ENCODE measurements at places on chromosomes 12 and 14.

- DNase-seq, result no peak
Observed at GRCh38 chr12:22396735-22397134, 62.2 kb upstream of the ST8SIA1 start.

GRCh38 chr12:57276935-57277563, 26.1 kb upstream of the STAC3 start:
- no peak for DNase-seq

DNA sequence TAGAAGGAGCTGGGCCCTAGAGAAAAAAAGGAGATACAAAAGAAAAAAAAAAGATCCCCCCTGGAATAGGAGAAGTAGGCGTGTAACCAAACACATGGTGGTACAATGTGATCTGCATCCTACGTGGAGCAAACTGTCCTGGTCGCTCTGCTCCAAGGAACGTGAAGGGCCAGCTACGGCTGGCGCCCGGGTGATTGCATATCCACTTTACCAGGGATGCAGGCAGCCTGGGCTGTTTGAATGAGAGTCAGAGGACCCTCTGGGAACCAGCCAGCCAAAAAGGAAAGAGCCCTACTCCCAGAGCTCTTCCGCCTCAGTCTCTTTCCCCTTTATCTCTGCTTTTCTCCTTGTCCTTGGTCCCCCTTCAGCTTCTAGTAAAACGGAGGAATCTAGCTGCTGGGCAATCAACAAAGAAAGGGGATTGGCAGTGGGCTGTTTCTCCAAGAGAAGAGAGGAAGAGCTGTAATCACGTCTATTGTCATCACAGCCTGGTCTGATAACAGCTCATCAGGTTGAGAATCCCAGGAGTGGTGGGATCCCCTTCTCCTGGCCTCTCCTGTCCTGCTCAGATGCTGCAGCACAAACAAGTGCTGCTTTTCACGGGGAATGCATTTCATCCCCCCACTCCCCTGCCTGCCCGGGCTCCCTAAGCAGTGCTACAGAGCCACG, 156.0 kb downstream of the ADCK1 start:
- no peak for DNase-seq

DNA sequence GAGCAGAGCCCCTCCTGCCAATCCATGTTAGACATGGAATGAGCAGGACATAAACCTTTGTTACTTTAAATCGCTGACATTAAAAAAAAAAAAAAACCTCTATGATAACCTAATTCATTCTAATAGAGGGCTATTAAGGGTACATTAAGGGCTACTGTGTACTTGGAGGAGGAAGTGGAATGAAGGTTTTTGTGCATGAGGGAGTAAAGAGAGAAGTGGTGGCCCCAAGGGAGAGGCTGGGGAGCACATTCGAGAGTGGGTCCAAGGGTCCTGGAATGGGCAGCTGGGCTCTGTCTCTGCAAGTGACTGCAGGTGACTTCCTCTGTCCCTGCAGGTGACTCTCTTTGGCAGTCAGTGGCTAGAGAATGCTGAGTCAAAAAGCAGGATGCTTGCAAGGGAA, 32.1 kb upstream of the PTGDR start:
- DNase-seq, result no peak

DNA sequence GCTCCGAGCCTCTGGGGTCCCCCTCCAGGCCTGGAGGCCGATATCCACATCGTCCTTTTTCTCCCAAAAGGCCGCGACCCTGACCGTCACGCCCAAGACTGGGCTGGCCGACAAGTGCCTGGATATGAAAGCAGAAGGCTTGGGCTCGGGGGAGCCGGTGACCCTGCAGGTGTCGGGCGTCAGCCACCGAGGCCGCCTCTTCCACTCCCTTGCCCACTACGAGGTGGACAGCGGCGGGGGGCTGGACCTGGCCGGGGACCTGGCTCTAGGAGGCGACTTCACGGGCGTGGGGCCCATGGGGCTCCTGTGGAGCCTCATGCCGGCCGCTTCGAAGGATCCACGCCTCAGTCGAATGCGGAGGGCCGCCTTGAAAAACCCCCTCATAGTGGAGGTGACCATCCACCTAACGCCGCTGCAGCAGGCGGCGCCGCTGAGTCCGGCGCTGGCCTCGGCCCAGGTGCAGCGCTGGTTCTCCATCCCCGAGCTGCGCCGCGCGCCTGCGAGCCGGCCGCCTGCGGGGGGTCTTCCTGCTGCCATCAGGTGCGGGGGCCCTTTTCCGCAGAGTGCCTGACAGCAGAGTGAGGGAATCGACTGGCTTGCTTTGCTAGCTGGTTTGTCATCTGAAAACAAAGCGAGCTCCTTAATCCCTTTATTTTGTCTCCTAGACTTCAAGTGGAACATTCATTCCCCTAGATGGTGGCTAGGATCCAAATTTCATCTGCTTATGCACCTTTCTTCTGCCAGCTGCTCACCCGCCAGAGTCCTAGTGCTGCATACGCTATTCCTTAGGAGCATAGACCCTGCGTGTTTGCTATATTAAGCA, 10.6 kb upstream of the DNAL1 start:
- DNase-seq, result no peak

DNA sequence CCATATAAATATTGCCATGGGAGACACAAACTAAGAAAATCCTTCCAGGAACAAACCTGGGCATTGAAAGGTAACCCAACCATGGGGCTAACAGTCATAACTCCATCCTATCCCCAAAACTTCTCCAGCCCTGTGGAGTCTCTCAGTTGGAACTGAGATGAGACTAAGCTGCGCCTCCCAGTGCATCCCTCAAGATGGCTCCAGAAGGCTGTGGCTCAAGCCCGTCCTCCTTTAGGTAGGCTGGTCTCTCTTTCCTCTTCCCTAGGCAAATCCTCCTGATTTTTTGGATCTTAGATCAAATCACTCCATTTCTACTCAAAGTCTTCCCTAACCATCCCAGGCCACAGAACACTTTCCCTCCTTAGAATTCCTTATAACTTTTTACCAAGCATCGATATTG, 364.3 kb upstream of the CCDC196 start:
- DNase-seq, result no peak

DNA sequence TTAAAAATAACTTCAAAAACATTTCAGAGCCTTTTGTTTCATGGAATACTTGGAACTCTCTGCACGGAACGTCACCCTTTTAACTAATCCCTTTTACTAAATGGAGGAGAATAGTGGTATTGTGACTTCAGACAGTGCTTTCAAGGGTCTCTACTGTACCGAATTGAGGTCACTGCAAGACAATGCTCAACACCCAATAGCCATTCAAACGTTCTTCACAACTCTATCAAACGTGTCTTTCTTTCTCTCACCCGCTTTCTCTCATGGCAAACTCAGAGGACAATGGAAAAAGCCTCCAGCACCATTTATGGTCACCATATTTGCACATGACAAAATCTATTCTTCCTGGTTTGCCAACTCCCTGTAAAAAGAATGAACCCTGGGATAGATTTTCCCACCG, 132.1 kb upstream of the SOX5 start:
- no peak for DNase-seq

- DNase-seq, result no peak
Observed at GRCh38 chr12:98222135-98222534, 293.3 kb upstream of the TMPO start.

GRCh38 chr14:91090743-91091142, 23.1 kb upstream of the DGLUCY start:
- no peak for DNase-seq

DNA sequence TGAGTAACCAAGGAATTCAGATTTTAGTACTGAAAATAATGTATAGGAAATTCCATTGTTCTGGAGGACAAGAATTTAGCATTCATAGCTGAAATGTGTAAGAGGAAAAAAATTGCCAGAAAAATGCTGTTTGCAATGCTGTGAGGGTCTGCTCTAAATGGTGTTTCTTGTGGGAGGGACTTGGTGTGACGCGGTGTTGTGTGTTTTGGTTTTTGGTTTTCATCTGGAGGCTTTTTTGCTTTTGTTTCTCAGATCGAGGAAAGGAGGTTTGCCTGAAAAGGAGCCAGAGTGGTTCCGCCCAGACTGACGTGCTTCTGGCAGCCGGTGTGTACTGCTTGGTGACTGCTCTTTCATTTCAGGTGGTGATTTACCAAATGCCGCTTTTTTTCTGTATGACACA, 211.8 kb upstream of the HMGA2 start:
- DNase-seq, result no peak

DNA sequence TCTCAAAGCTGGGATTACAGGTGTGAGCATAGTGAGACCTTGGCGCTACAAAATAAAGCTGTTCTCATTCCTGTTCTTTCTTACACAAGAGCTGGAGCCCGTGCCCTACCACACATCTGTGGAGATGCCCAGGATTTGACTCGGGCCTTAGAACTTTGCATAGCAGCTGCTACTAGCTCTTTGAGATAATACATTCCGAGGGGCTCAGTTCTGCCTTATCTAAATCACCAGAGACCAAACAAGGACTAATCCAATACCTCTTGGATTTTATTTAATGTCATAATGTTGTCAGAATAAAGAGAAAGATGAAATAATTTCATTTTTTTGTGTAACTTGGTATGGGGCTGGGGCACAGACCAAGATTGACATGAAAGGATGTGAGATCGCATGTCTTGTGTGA, 7.6 kb downstream of the PNP start:
- no peak for DNase-seq

DNA sequence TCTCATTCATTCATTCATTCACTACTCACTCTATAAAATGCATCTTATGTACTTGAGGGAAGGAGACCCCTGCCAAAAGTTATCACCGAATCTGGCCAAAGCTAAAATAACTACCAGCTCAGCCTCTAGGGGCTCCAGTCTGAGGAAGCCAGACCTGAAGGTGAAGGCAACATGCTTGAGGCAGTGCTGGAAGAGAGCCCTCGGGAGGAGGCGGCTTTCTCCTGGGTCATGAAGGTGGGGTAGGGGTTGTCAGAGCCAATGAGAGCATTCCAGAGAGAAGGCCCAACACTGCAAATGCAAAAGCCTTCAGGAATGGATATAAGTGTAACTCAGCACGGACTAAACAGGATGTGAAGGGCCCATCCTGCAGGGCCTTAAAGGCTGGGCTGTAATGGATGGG, 62.4 kb downstream of the GSC start:
- no peak for DNase-seq

- no peak for DNase-seq
Observed at GRCh38 chr14:52342849-52343596, 28.9 kb downstream of the PTGER2 start.

DNA sequence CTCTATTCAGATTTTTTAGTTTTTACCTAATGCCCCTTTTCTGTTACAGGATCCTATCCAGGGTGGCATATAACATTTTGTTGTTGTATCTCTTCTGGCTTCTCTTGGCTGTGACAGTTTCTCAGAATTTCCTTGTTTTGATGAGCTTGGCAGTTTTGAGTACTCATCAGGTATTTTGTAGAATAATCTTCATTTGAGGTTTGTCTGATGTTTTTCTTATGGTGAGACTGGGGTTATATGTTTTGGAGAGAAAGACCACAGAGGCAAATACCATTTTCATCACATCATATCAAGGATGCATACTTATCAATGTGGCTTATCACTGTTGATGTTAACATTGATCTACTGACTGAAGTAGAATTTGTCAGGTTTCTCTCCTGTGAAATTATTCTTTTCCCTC, 14.0 kb upstream of the LYZ start:
- no peak for DNase-seq

DNA sequence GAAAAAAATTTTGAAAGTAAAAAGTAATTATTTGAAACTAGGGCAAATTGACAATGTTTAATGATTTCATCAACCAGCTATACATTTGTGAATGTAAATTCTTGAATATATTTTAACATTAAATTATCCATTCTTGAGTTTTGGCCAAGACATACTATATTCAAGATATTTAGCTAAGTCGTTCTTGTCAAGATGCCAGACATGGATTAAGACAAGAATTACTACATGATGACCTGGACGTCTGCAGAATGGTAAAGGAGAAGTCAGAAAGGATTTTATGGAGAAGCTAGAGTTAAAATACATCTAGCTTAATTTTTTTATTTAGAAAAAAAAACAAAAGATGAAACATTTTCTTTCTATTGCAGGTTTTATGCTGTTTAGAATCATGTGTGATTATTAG, 255.8 kb downstream of the TMTC2 start:
- DNase-seq, result no peak

GRCh38 chr12:94421868-94422740, 37.6 kb downstream of the CEP83 start:
- no peak for DNase-seq

DNA sequence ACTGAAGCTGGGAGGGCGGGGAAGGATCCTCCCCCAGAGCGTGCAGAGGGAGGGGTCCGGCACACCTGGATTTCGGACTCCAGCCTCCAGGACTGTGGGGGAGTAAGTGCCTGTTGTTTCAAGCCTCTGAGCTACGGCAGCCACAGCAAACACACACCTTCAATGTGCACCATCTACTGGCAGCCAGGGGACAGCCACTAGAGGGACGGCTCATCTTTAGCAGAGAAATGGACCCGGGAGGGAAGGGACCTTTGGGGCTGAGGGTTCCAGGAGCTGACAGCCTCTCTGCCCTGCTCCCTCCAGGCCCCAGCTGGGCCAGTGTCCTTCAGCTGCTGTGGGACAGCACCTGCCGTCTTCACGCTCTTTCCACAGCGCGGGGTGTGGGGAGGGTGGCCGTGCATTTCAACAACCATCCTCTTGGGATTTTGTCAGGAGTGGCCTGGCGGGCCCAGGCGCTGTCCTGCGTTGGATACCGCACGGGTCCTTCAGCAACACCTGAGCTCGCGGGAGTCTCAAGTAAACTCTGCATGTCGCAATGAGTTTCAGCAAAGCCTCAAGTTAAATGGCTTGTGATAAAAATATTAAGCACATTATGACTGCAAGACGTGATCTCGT, 209.2 kb upstream of the C14orf180 start:
- no peak for DNase-seq

- DNase-seq, result no peak
Observed at GRCh38 chr14:52356025-52356424, 41.9 kb downstream of the PTGER2 start.

- DNase-seq, result no peak
Observed at GRCh38 chr14:100725587-100726387, 905 bp upstream of the DLK1 start.

- no peak for DNase-seq
Observed at GRCh38 chr12:122123761-122124145, 45.2 kb downstream of the MLXIP start.

- no peak for DNase-seq
Observed at GRCh38 chr12:56078931-56079722, 838 bp upstream of the ERBB3 start.

DNA sequence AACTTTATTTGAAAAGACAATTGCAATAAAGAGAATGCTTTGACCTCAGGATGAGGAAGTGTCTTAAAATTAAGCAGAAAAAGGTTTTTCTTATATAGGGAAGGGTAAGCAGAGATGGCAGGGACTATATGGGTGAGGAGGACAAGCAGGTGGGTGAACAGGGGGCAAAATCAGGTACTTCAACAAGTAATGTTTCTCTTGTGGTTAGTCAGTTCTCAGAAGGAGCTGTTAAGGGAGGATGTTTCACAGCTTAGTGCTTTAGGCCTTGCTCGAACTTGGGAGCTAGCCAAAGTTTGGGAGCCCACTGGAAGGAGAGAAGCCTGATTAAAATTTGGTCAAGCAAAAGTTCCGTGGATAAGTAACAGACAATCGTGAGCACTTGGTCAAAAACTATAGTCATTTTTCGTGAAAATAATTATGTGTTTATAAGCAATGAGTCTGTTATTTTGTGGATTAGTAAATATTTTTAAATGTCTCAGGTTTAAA, 364.2 kb upstream of the TMPO start:
- no peak for DNase-seq
